ENCODE measurements at places on chromosomes 12 and 14. TPM values are rescaled to one million over a fixed set of nuclear protein-coding genes. Genes with fewer than 3 reads are reported as not detected.

DNA sequence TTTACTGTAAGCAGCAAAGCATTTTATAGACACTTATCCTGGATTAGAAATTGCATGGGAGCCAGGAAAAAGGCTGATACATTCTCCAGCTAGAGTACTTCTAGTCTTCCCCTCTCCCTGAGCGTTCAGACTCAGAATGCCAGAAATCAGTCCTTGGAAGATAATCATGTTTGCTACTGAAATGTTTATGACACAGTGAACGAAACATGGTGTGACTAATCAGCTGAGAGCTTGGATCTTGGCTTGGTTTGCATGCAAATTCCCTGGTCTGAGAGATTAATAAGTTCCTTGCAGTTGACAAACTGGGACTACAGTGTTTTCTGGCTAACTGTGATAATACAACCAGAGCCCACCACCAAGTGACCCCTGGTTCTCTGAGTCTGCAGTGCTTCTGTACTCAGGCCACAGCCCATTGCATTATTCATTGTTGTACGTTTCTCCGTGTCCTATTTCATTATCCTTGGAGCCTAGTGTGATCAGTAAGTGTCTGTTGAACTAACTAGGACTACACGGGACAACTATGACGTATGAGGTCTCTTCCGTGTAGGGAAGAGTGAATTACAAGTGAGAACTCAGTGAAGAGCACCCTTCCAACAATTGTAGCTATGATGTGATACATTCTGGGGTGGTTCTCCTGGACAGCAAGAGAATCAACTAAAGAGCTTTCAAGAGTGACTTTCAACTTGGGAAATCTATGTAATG, 34.6 kb upstream of the EVL start:
- DNase-seq = no peak

DNA sequence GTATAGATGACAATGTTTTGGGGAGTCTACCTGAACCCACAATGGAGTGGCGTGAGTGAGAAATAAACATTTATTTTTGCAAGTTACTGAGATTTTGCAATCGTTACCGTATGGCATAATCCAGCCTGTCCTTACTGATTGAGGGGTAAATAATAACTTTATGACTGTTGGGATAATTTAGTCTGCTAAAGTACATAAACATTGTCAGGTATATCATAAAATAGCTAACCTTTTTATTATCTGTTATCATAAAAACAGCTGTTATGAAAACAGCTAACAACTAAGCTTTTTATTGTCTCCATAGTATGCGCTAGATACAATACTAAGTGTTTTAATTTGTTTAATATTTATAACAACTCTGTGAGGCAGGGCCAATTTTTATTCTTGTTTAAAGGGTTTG, 10.3 kb downstream of the ACSS3 start:
- DNase-seq = no peak

DNA sequence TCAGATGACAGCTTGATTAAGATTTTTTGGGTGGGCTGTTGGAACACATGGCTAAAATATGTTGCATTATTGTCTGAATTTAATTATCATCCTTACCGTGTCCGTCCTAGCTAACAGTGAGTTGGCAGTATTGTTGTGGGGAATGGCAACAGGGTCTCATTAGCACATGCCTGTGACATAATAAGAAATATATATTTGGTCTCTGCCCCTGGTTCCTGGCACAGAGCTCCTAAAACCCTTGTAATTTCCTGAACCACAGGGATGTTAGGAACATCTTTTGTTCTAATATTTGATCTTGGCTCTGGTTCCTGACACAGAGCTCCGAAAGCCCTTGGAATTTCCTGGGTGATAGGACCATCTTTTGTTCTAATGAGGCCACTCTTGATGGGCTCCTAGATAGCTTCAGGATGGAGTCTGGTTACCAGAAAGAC, 76.0 kb downstream of the SYNE2 start:
- peak; percentile 68 for DNase-seq

The PRPF39 gene
- total RNA-seq = 17.7 TPM

The SLC35E3 gene
- 2.0 TPM for total RNA-seq

DNA sequence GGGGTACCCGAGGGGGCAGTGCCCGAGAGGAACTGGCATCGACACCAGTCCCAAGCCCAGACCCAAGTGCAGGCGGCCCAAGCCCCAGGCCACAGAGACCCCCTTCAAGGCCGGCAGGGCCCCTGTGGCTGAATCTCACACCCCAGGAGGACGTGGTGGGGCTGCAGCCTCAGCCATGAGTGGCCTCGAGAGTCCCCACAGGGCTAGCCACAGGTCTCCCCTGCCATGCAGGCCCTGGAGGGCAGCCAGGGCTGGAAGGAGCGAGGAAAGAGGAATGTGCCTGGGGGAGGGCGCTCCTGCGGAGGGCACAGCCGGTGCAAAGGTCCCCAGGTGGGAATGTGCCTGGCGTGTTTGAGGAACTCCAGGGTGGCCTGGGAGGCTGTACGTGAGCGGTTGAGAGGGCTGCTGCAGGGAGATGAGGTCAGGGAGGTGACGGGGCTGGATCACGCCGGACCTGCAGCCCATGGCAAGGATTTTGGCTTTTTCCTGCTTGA, 86.1 kb downstream of the NCOR2 start:
- no peak for DNase-seq

DNA sequence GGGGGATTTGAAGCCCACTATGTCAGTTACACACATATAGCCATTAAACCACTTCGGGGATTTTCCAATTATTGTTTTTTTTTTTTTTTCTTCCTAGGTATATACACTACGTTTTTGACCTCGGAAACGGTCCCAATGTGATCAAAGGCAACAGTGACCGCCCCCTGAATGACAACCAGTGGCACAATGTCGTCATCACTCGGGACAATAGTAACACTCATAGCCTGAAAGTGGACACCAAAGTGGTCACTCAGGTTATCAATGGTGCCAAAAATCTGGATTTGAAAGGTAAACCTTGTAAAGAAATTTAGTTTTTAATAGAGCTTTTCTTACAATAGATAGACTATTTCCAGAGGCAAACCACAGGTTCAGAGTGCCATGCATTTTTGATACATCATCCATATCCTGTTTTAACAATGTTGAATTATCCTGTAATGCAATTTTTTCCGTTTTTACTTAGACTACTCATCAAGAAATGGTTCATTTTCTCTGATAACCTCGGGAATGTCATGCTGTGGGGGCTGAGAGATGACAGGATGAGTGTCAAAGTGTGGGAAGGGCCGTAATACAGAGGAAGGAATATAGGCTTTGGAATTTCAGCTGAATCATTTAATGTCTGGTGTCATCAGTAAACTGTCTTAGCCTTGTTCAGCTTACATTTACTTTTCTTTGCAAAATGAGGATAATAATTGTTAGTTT, 797.1 kb downstream of the NRXN3 start:
- DNase-seq = peak; percentile 36

- DNase-seq = no peak
Observed at GRCh38 chr14:79278286-79278797, 933.0 kb downstream of the DIO2 start.

The SDSL gene
- total RNA-seq = 4.2 TPM

DNA sequence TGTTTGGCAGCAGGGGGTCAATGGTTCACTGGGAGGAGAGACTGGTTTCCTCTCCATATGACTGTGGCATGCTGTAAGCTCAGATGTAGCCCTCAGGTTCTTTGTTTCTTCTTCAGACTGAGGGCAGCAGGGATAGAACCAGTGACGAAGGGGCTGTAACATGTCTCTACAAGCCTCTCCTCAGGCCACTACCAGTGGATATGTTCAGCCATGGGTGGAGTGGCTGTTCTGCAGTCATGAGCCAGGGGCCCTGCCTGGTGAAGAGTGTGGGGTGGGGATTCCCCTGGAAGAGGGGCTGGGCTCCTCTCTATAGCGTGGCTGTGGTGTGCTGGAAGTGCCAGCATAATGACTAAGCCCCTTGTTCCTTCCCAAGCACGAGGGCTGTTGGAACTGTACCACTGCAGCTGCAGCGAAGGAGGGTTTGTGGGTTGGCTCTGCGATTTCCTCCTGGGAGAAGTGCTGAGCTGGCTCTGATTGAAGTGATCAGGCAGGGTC, 55.8 kb downstream of the CMAS start:
- DNase-seq = peak; percentile 80

The TAS2R20 gene
- total RNA-seq = 1.1 TPM

DNA sequence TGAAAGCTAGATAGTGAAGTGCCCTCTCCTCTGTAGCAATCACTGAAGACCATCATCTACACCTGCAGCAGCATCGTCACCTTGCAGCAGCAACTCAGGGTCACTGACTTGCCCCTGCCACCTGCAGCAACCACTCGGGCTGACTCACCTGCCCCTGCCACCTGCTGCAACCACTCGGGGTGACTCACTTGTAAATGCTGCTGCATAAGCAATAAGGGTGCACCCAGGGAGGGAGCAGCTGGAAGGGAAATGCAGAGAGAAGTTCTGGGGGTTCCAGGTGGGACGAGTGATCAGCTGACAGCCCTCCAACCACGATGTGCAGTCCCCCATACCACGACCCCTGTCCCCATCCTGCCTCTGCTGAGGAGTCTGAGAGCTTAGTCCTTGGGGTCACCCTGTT, 357.1 kb upstream of the SFSWAP start:
- DNase-seq = no peak

The FOXG1 gene
- total RNA-seq = not detected

The EML5 gene
- under 0.01 TPM for total RNA-seq

DNA sequence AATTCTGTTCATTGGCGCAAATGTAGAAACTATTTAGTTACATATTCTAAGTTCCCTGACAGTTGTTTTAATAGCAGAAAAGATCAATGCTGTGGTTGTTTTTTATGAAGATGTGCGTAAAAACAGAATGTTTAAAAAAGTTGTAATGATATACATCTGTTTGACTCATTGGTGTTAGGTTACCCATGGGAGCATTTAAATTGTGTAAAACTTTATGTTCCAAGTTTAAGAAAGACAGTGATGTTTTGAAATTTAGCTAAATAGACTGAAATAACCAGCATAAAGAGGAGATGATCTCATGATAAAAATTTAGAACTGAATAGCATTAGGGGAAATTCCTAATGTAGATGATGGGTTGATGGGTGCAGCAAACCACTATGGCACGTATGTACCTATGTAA, 3.6 kb downstream of the PELI2 start:
- no peak for DNase-seq

- DNase-seq = no peak
Observed at GRCh38 chr14:55523321-55523720, 56.7 kb upstream of the KTN1 start.

Data from lung microvascular endothelial cell (primary cell).